PC-9 (cell line): ENCODE measurements at places on chromosomes 2 and 18.
A peak's percentile ranks its signal among the peaks of the same experiment; 100 is the strongest.

DNA sequence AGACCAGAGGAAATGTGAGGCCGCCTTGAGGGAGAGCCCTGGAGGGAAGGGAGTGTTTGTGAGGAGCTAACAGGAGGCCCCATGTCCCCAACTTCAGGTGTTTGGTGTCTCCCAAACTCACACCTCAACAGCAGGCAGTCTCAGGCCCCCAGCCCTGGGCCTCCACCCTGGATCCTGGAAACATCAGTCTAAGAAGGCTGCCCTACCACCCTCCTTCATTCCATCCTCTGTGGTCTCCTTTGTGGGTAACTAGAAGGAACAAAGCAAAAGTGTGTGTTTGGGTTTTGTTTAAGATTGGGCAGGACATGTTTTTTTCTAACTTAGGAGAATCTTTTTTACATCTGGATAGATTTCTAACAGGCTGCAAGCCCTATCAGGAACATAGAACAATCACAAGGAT lies 404.3 kb downstream of the BCL11A start:
- no peak for DNase-seq

GRCh38 chr18:41999751-42000150 lies 44.7 kb downstream of the PIK3C3 start:
- DNase-seq: no peak

GRCh38 chr2:6945087-6945813 lies 28.0 kb downstream of the RNF144A start:
- no peak for DNase-seq

- DNase-seq: no peak
Measured at GRCh38 chr2:96108541-96109360, 7.6 kb downstream of the ADRA2B start.

DNA sequence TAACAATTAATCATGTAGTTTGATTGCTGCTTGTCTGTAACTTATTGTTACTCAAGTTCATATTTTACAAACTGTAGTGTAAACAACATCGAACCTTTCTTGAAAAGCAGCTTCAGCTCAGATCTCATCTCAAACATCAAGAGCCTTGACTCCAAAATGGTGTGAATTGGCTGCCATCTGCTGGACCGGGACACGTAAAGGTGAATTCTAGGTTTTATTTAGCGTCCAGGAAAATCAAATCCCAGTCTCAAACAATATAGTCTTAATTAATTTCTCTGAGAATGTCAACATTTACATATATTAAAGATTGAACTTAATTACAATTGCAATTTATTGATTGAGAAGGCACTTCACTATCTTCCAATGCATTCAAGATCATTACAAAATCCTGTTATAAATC lies 453.0 kb downstream of the GALR1 start:
- peak; percentile 3 for DNase-seq

GRCh38 chr18:46387441-46388131 lies 269.4 kb downstream of the LOXHD1 start:
- DNase-seq: no peak

GRCh38 chr2:105576050-105576439 lies 168.7 kb upstream of the NCK2 start:
- DNase-seq: no peak

- no peak for DNase-seq
Measured at GRCh38 chr2:233853353-233853752, 982 bp downstream of the HJURP start.

DNA sequence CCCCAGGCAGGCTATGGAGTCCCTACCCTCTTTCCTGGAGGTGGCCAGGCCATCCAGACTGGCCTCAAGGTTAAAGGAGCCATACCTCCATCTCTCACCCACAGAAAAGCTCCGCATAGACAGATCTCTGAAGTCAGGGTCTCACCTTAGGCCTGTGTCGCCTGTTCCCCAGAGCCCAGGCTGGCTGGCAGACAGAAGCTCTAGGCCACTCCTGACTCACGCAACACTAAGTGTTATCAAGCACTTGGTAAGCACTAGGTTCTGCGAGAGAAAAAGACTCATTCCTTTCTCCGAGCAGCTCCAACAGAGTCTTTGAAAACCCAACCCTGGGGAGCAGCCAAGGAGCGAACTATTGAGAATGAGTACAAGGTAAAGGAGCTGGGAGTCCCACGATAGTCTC lies 6.1 kb downstream of the SMAD7 start:
- DNase-seq: no peak

DNA sequence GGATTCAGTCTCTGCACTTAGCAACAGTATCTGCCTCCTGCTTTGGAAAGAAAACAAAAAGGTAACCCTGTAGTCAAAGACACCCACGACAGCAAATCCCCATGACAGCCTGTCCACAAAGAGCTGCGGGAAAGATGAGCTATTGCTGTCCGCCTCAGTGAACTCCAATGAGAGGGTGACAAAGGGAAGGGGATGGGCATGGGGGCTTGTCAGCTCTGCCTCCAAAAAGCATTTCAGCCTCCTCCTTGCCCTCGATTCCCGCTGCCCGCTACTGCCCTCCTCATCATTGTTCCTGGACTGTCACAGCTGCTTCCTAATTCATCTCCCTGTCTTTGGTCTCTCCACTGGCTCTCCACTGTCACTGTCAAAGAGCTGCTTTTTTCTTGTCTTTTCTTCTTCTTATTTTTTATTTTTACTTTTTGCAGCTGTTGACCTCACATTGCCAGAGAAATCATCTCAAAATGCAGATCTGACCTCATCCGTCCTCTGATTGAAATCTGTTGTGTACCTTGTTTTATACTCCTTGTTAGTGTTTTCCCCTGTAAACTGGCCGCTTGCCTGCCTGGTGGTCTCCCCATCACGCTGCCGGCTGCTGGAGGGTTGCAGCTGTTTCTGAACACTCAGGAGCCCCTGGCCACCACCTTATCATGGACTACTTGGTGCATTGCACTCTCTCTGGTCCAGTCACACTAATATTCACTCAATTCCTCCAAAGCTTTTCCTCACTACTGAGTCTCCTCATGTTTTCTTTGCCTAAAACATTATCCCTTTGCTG lies 7.9 kb upstream of the E2F6 start:
- no peak for DNase-seq

DNA sequence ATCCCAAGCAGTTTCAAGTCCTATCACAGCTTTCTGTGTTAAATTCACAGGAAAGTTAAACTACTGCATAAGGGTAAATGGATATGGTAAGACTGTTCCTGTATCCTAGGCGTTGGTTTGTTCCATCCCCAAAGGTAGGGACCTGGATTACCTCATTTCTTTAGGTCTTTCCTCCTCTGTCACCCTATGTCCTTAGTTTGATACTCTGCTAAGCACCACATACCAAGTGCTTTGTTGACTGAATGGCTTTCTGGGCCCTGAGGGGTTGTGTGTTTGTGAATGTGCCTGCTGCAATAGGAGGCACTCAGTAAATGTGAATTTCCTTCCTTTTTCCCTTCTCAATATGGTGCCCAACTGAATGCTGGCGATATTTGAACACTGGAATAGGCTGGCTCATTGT lies 7.8 kb downstream of the NOSTRIN start:
- DNase-seq: no peak
